ENCODE measurements at places on chromosomes 13 and 19.
A peak's percentile ranks its signal among the peaks of the same experiment; 100 is the strongest.

- H3K27me3 ChIP-seq, result no peaks in the 10 kb centered on the region
- H3K27ac ChIP-seq, result peak overlapping the region; percentile 91
- H3K4me3 ChIP-seq, result peak overlapping the region; percentile 84
- no peak for DNase-seq
These were observed 857 bp upstream of the MAP2K7 start for GRCh38 chr19:7902796-7903243.

- H3K4me1 ChIP-seq, result peaks cover 37% of the 10 kb centered on the region
- no peaks in the 10 kb centered on the region for H3K27me3 ChIP-seq
- DNase-seq, result no peak
- peaks cover 49% of the 10 kb centered on the region for H3K36me3 ChIP-seq
- H3K27ac ChIP-seq, result peak overlapping the region; percentile 21
These were observed 12.4 kb downstream of the ZNF552 start for GRCh38 chr19:57802269-57802668.

GRCh38 chr13:45751885-45752284, 49.8 kb downstream of the CBY2 start:
- no peak for DNase-seq
- H3K4me3 ChIP-seq, result no peak overlapping the region
- peaks cover 2% of the 10 kb centered on the region for H3K27me3 ChIP-seq
- no peak overlapping the region for H3K27ac ChIP-seq

- peaks cover 18% of the 10 kb centered on the region for H3K36me3 ChIP-seq
- peak overlapping the region; percentile 89 for H3K4me3 ChIP-seq
- H3K27ac ChIP-seq, result peak overlapping the region; percentile 93
- H3K4me1 ChIP-seq, result peaks cover 73% of the 10 kb centered on the region
- peak; percentile 60 for DNase-seq
These were observed 9.7 kb upstream of the JUND start for GRCh38 chr19:18291019-18291524.

DNA sequence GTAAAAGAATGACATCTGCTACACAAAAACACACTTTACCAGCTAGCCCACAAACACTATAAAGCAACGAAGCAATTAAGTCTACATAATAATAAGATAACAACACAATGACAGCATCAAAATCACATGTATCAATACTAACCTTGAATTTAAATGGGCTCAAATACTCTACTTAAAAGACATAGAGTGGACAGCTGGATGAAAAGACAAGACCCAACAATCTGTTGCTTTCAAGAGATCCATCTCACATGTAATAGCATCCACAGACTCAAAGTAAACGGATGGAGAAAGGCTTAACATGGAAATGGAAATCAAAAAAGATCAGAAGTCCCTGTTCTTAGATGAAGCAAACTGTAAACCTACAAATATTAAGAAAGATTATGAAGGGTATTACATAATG, 2175.9 kb downstream of the PCDH9 start:
- no peak for DNase-seq
- H3K4me1 ChIP-seq, result no peaks in the 10 kb centered on the region
- H3K27ac ChIP-seq, result no peak overlapping the region
- no peaks in the 10 kb centered on the region for H3K36me3 ChIP-seq
- no peaks in the 10 kb centered on the region for H3K27me3 ChIP-seq

DNA sequence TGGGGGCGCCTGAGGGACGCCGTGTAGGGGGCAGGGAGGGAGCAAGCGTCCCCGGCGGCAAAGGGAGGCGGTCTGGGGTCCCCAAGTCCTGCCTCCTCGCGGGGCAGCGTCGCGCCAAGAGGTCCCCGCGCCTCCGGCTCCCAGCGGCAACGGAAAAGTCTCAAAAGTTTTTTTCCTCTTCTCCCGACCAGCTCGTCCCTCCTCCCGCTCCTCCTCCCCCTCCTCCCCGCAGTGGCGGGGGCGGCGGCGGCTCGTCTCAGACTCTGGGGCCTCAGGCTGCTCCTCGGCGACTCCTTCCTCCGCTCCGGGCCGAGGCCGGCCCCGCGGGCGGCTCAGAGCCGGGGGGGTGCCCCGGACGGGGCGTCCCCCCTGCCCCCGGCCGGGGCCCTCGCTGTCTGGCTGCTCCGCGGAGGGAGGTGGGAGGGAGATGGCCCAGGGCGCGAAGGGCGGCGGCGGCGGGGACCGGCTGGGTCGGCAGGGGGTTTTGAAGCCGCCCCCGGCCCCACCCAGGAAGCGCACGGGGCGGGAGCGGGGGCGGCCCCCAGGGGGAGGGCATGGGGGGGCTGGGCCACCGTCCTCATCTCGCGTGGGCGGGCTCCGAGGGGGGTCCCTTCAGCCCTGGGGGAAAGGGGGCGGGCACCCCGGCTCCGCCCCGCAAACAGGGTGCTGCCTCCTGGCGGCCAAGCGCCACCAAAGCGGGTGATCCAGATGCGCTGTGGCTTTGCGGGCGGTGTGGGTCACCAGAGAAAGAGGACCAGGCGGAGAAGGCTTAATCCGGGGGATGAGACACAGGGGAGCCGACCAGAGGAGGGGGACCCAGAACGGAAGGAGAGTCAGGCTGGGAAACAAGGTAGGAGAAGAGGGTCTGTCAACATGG, at the start of gene TGFB1:
Gene TGFB1, minus strand, starts transcription at position 457 of the 877 bp plus-strand sequence. CDS start 878 bp downstream, outside the sequence.
- peaks cover 66% of the 10 kb centered on the region for H3K4me1 ChIP-seq
- H3K27ac ChIP-seq, result peak within 1 kb of the TSS; percentile 98
- peaks cover 51% of the 10 kb centered on the region for H3K36me3 ChIP-seq
- H3K4me3 ChIP-seq, result peak within 1 kb of the TSS; percentile 90

- peaks cover 36% of the 10 kb centered on the region for H3K36me3 ChIP-seq
- no peaks in the 10 kb centered on the region for H3K27me3 ChIP-seq
- H3K27ac ChIP-seq, result peak overlapping the region; percentile 49
- H3K4me3 ChIP-seq, result no peak overlapping the region
- H3K4me1 ChIP-seq, result peaks cover 28% of the 10 kb centered on the region
- no peak for DNase-seq
These were observed 12.6 kb downstream of the NAXD start for GRCh38 chr13:110627761-110628476.

DNA sequence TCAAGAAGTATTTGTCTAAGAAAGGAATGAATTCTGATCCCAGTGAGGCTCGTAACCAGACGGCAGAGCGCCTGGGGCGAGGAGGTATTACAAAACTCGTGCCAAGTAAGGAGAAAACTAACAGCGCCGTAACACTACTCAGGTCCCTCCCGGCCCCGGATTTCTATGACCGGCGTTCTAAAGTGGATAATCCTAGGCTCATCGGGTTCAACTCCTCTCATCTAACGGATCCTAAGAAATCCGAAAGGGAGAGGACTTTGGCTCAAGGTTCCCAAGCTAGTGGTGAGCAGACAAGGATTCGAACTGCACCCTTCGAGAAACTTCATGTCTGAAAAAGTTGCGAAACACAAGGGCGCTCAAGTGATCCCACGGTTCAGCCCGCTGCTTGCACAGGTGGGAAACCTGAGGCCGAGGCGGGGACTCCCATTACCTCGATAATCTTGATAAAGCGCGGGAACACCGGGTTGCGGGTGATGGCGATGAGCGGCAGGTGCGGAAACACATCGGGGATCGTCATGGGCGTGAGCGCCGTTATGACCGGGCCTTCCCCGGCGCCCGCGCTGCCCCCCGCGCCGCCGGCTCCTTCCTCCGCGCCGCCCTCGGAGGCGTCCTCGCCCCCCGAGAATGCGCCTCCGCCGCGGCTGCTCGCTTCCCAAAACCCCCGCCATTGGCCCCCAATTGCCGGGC, 529 bp downstream of the LONP1 start:
- H3K36me3 ChIP-seq, result peaks cover 29% of the 10 kb centered on the region
- H3K27ac ChIP-seq, result peak overlapping the region; percentile 96
- peak; percentile 54 for DNase-seq
- peak overlapping the region; percentile 95 for H3K4me3 ChIP-seq

GRCh38 chr19:8208119-8208921, 850 bp upstream of the CERS4 start:
- peaks cover 6% of the 10 kb centered on the region for H3K36me3 ChIP-seq
- peak overlapping the region; percentile 77 for H3K4me3 ChIP-seq
- H3K27me3 ChIP-seq, result peaks cover 3% of the 10 kb centered on the region

DNA sequence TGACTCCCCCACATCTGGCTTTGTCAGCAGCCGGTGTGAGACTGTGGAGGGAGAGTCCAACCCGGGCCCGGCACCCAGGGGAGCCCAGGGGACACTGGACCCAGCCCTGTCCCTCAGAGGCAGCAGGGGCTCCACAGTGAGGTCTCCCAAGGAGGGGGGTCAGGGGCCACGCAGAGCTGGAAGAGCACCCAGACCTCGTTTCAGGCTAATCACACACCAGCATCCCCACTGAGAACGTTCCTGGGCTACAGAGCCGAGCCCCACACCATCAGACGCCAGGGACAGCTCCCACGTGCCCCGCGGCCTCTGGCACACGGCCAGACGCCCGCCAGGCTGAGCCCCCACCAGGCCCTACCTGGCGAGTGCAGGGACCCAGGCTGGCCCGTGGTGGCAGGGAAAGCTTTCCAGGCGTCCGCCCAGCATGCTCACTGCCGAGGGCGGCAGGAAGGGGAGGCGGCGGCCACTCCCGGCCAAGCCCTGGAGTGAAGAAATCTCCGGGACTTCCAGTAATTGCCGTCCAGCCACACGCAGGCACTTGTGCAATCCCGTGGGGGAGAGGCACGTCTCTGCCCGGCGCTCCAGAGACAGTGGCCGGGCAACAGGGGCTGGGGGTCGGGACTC, 19.2 kb downstream of the SBNO2 start:
- H3K27me3 ChIP-seq, result no peaks in the 10 kb centered on the region
- peaks cover 8% of the 10 kb centered on the region for H3K36me3 ChIP-seq
- H3K4me3 ChIP-seq, result no peak overlapping the region
- H3K4me1 ChIP-seq, result no peaks in the 10 kb centered on the region
- no peak for DNase-seq

DNA sequence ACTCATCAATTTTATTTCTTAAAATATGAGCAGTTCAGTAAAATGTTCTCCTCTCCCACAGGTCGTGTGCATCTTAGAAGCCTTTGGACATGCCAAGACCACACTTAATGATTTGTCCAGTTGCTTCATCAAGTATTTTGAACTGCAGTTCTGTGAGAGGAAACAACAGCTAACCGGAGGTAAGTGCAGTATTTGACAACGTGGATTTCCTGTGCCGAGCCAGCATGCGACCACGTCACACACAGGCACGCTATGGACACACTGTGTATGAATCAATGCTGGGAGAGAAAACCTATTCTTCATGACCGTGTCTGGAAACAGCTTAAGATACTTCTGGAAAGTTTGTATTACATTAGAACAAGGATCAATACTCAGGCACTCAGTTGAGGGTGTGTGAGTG, 268.5 kb downstream of the MYO16 start:
- peaks cover 13% of the 10 kb centered on the region for H3K4me1 ChIP-seq
- H3K27me3 ChIP-seq, result peaks cover 4% of the 10 kb centered on the region
- H3K27ac ChIP-seq, result peak overlapping the region; percentile 60
- peak; percentile 57 for DNase-seq

DNA sequence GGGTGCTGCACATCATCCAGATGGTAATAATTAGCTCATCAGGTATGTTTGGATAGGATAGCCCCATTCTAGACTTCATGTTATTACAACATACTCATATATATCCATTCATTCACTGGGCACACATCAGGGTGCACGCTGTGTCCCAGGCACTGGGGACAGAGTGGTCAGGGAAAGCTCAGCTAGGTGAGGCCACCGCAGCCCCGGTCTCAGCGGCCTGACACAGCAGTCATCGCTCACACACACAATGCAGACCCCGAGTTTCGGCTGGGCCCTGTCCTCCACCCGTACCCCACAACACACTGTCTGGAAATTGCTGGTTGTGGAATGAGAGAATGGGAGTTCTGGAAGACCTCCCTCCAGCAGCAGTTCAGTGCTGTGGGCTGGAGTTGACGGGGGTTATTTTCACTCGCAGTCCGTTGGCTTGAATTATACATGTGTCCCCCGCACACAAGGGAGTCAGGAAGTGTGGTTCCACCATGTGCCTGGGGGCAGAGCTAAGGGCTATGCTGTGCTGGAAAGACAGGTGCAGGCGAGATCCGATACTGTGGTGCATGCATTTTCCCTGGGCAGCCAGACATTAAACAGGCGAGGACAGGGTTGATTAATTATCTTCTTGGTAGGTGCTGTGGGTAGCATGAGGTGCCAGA, 257.6 kb downstream of the TEX29 start:
- H3K27ac ChIP-seq, result no peak overlapping the region
- no peaks in the 10 kb centered on the region for H3K27me3 ChIP-seq
- H3K4me1 ChIP-seq, result no peaks in the 10 kb centered on the region
- no peak overlapping the region for H3K4me3 ChIP-seq

DNA sequence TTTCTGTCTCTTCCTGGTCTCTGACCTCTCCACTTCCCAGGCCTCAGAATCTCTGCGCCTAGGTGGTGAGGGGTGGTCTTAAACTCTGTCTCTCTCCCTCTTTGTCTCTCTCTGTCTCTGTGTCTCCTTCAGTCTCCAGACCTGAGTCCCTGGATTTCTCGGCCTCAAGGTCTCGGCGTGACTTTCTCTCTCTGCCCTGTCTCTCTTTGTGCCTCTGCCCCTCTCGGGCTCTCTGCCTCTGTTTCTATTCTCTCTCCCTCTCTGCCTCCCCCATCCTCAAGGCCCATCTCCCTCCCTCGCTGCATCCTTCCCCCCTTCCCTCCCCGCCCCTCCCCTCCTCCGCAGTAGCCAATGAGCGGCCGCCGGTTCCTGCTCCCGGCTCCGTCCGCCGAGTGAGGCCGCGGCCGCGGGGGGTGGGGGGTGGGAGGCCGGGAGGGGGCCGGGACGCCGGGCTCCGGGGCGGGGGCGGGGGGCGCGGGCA, at the start of gene CACNG7:
Gene CACNG7, plus strand, starts transcription at position 344 of the 481 bp plus-strand sequence. CDS start 3,554 bp downstream, outside the sequence.
- peaks cover 13% of the 10 kb centered on the region for H3K4me1 ChIP-seq
- H3K36me3 ChIP-seq, result no peaks in the 10 kb centered on the region
- DNase-seq, result no peak
- no peak within 1 kb of the TSS for H3K27ac ChIP-seq
- H3K27me3 ChIP-seq, result peaks cover 56% of the 10 kb centered on the region

DNA sequence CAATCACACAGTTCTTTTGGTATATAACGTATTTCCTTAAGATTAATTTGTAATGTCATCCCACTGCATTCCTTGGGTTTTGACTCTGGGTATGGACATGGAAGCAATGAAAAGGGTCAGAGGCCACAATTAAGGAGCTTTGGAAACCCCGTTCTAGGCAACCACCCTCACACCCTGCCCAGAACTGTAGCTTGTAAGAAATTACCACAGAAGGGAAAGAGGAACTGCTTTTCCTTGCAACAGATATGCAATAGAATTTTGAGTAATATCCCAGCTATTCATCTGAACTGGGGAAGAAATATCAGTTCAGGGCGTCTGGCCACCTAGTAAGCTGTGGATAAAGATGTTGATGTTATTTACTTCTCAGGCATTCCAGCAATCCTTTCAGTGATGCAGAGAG, 985 bp upstream of the CLC start:
- H3K4me3 ChIP-seq, result no peak overlapping the region
- DNase-seq, result no peak
- no peaks in the 10 kb centered on the region for H3K36me3 ChIP-seq
- no peak overlapping the region for H3K27ac ChIP-seq
